ENCODE measurements at places on chromosomes 6 and 20.

DNA sequence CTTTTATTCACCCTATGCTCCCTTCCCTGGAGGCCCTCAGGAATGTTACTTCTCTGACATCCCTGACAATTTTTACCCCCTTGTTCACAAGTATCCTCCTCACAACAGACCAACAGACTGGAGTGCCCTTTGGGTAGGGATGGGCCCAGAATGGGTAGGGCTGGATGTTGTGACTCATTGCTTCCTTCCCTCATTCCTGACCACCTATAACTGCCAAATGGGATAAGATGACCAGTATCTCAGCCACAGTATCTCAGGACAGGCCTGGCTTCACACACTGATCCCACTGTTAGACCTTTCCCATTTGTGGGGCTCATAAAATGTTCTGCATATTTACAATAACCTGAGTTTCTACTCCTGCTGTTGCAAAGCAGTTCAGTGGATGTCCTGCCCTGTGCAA, 223.0 kb upstream of the LRFN2 start:
- no peak for DNase-seq

- no peak for DNase-seq
Measured at GRCh38 chr20:15482525-15482924, 1090.7 kb downstream of the KIF16B start.

- no peak for DNase-seq
Measured at GRCh38 chr6:105824732-105825131, 261.4 kb upstream of the PRDM1 start.

DNA sequence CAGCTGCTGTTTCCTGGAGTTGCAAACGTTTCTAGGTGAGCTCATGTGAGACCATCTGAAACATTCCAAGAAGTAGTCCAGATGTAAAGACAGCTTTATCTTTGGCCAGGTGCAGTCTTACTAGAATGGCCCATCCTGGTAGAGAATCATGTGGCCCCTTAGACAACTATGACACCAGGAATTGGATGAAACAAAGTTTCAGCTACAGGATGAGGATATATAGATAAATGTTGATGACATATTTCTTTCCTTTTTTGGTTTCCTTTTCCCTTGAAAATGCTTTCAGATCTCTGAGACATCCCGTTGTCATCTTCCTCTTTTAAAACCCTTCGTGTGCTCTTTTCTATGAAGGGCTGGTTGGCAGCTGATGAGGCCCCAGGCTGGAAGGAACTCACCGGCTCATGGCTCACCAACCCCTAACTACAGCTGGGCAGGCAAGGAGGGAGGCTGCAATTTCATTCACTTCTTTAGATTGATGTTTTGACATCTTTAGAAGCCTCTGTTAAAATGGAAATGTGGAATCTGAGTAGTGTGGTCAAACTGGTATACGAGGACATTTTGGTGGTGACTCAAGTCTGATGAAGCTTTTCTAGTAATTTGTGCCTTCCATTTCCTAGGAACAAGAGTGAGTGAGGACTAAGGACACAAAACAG, 167.9 kb upstream of the TNFAIP3 start:
- DNase-seq: no peak

DNA sequence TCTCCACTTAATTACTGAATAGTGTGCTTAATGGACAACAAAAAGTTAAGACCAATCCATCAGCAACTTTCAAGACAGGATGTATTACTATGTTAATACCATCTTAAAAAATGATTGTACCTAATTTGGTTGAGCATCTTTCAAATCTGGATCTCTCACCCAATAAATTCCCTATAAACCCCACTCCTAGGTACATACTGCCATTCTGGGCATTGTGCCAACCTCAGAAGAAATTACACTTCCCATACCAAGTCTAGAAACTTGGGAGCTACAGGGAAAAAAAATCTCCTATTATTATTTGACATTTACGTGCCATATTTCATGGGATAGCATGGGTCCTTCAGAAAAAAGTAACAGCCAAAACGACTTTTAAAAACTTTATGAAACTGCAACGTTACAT, 5.1 kb downstream of the SYNCRIP start:
- no peak for DNase-seq

DNA sequence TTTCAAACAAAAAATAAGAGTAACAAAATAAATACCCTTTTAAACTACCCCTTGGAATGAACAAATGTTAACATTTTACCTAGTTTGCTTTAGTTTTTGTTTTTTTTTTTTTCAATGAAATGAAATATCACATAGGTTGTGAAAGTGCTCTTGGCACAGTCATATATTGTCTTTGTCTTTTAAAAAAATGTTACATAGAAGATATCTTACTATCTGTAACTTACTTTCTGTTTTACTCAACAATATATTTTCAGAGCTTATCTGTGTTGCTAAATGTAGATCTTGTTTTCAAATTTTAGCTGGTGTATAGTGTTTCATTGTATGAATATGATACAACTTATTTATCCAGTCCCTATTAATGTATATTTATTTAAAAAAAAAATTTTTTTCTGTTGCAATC, 8.6 kb downstream of the CEP57L1 start:
- no peak for DNase-seq

- DNase-seq: no peak
Measured at GRCh38 chr20:24011282-24011681, 22.7 kb upstream of the GGTLC1 start.

DNA sequence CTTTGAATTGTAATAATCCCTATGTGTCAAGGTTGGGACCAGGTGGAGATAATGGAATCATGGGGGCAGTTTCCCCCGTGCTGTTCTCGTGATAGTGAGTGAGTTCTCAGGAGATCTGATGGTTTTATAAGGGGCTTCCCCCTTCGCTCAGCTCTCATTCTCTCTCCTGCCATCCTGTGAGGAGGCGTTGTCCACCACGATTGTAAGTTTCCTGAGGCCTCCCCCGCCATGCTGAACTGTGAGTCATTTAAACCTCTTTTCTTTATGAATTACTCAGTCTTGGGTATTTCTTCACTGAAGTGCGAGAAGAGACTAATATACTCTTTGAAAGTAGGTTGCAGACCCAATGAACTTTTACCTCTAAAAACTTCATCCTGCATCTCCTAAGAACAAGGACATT, 39.2 kb upstream of the KCNG1 start:
- no peak for DNase-seq

- no peak for DNase-seq
Measured at GRCh38 chr6:97176468-97176867, 106.5 kb downstream of the MMS22L start.
